ENCODE measurements at places on chromosomes 5 and 9.

- peak; percentile 2 for DNase-seq
Observed at GRCh38 chr5:155530046-155530445, 516.5 kb downstream of the KIF4B start.

DNA sequence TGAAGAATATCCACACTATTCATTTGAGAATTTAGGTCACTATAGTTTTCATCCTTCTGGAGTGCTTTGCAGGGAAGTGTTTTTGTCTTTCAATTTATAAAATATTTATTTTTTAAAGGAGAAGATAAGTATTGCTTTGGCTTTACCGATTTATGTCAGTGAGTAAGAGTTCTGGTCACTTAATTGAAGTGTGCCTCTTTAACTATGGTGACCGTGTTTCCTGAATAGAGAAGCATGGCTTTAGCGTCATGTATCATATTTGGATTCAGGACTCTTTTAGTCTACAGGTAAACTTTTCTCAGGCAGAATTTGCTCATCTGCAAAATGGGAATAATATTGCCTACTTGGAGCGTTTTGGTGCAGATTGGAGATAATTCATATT lies 902 bp downstream of the BDP1 start:
- no peak for DNase-seq

DNA sequence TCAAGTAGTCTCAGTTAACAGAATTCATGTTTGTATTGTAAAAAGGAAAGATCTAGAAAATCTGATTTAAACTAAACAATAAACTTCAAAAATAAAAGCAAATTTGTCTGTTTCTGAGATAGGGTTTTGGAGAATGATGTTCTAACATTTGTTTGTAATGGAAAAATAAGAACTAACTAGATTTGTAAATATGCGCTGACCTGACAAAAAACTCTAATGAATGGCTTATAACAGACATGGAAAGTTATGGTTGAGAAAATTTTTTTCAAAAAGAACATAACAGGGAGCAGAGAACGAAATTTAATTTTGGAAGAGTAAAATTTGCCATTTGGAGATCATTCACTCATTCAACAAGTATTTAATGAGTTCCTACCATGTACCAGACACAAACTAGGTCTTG lies 179.0 kb upstream of the TARS1 start:
- no peak for DNase-seq

- no peak for DNase-seq
Observed at GRCh38 chr9:97980918-97981845, 2.0 kb upstream of the ANP32B start.

GRCh38 chr9:81317939-81318338 lies 371.4 kb downstream of the TLE1 start:
- DNase-seq: no peak

DNA sequence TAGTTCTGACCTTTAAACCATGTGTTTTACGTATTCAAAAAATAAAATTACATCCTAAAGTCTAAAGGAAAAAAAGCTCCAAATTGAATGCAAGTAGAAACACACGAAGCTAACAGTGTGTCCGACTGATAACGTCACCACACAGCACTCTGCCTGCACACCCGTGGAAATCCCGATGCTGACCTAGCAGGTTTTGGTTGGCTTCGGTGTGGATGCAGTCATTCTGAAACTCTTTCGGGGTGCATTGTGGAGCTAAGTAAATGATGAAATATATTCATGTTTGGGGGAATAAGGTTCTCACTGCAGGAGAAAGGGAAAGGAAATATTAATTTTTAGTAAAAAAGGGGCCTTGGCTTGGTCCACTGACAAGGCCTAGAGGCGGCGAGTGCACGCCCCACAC lies 2.0 kb downstream of the RASGEF1C start:
- no peak for DNase-seq

DNA sequence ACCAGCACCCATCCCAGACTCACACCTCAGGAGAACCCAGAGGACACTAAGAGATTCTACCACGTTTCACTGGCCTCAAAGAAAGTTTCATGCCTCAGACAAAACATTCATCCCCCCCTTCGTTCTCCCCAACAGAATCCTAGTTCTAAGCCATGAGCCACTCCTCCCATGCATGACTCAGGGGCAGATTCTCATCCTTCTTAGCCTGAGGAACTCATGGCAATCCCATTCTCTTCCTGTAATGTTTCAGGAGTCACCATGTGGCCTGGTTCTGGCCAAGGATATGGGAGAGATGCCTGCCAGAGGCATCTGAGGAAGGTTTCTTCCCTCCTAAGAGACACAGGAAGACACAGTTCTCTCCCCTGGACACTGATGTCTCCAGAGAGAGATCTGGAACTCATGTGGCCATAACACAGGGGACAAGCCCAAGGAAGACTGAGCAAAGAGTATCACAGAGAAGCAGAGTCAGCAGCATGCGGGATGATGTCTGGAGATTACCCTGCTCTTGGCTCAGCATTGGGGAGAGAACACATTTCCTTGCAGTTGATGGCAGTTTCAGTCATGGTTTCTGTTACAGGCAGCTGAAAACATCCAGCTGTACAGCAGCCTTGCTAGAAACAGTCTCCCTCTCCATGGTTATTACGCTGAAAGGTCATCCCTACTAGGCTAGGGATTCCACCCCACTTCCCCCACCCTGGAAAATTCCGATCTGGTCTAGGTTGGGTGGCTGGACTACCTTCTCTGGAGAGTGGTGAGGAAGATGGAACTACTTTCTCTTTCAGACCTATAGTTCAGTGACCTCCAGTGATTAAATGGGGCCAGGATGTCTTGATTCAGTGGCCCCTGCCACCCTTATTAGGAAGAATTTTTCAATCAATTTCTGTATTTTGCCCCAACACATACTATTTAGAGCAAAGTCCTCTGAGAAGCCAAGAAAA lies 115.4 kb downstream of the ZNF608 start:
- DNase-seq: no peak

DNA sequence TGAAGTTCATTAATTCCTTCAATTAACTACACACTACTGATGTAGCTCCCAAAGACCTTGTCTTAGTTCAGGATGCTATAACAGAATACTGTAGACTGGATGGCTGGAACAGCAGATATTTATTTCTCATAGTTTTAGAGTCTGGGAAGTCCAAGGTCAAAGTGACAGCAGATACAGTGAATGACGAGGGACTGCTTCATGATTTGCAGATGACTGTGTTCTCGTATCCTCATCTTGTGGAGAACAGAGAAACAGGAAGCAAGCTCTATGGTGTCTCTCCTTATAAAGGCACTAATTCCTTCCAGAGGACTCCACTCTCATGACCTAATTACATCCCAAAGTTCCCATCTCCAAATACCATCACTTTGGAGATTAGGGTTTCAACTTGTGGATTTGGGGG lies 65.6 kb upstream of the MAP1B start:
- no peak for DNase-seq

- no peak for DNase-seq
Observed at GRCh38 chr5:140075371-140075770, 32.3 kb upstream of the NRG2 start.

GRCh38 chr9:114957558-114957957 lies 27.2 kb upstream of the TNFSF8 start:
- DNase-seq: no peak

- DNase-seq: no peak
Observed at GRCh38 chr5:68267066-68267465, 51.5 kb downstream of the PIK3R1 start.

GRCh38 chr5:34608859-34609648 lies 47.1 kb upstream of the RAI14 start:
- peak; percentile 96 for DNase-seq

DNA sequence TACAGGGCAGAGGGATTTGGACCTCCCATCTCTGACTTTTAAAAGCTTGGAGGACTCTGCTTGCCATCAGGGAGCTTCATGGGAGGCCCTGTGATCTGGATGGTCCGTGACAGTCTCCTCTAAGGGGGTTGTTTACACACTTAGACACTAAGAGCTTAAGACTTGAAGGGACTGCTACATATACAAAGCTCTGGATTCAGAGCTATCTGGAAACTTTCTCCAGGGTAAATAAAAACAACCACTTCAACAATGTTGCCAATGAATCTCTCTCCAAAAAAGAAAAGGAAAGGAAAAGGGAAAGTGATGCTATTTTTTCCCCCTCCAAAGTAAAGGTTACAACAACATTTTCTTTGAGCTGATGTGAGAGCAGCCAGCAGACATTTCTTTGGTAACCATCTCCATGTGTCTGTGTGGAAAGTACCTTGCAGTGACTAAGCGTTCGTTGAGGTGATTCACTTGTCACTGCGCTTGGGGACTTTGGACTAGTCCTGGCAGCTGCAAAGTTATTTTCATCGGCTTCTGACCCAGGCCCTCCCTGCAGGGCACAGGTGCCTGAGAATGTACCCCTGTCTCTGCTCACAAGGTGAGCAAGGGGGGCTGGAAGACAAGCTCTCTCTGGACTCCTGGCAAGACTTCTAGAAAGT lies 262.1 kb upstream of the KLF4 start:
- DNase-seq: no peak

GRCh38 chr9:103617046-103617445 lies 477.1 kb upstream of the SMC2 start:
- DNase-seq: no peak

DNA sequence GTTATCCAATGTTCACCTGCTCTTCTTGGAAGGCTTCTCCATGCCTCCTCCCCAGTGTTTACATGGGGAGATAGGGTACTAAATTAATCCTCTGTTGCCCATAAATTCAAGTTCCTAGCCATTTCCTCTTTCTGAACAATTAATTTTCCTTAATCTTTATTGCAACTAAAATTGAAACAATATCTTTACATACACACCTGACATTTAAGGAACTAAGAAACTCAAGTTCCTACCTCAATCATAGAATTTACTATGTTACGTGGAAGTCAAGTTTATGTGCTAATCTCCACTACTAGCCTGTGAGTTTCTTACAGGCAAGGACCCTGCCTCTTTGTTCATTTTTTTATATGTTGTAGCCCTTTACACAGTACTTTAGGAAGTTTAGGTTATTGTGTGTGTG lies 10.1 kb upstream of the ADRB2 start:
- DNase-seq: no peak

DNA sequence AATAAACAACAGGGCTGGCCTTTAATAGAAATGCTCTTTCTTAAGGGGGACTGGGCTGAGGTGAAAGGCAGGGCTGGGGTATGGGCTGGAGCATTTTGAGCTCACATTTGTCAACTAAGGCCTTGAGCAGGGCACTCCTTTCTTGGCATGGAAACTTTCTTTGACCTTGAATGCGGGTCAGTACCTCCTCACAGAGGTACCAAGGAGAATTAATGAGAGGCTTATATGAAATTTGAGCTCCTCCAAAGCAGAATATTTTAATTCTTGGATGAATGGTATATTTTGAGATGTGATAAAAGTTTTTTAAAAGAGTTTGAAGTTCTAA lies 3.1 kb downstream of the CYSTM1 start:
- no peak for DNase-seq

Measured in fibroblast of skin of left biceps (primary cell).